ENCODE measurements at places on chromosomes 4 and X.

- DNase-seq = peak; percentile 62
Observed at GRCh38 chr4:188417181-188417580, 277.9 kb downstream of the TRIML1 start.

- DNase-seq = no peak
Observed at GRCh38 chr4:89878611-89879010, 16.0 kb upstream of the MMRN1 start.

DNA sequence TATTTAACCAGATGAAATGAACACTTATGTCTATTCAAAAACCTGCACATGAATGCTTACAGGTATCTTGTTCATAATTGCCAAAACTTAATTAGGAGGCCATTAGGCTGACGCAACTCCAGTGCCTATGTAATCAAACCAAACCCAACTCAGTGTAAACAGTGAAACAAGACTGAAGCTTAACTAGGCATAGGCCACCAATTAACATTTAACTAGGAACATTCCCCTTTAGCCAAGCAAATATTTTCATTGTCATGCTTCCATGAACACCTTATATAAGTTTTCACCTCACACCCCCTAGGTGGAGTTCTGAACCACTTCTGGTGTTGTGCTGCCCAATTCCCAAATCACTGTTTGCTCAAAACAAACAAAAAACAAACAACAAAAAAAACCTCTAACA, 686.0 kb downstream of the STPG2 start:
- DNase-seq = peak; percentile 0

DNA sequence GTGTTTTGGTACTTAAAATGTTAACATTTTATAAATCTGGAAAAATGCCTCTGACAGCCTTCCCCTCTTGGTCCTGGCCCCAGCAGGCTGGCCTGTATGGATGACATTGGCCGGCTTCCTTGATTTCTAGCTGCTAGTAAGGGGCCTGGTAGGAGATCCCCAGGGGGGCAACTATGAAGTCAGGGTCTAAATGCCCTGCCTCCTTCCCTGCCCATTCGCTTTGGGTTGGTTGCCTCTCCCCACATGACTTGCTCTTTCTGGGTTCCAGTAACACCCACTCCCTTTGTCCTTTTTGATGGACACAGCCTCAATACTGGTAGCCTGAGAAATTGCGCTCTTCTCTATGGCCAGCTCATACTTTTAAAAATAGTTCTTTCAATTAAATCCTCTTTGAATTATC, 78.0 kb upstream of the MAD2L1 start:
- DNase-seq = no peak

DNA sequence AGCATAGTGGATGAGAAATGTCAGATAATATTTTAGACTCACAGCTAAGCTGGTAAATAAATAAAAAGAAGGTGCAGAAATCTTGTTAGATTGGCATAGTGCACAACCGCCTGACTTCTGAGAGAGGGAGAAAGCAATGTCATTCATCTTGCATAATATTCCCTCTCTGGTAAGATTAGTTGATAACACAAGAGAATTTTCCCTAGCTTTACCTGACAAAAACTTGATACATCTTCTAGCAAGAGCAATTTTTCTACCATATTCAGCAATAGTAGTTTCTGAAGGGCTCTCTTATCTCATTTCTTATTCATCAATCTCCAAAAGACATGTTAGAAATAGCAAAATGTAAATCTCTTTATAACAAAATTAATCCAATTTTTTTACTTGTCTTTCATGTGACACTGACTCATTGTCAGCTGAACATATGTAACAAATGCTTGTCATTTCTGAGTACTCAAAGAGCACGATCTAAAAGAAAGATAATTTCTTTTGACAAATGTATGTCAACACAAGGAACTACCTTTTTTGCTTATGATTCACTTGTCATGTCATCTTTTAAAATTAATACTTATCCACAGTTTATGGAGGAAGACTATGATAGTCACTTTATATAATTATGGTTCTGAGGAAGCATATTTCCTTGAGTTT, 240.0 kb downstream of the ARAP2 start:
- DNase-seq = no peak

All from SHP77 (cell line).